ENCODE measurements at places on chromosomes 2 and 18.
A peak's percentile ranks its signal among the peaks of the same experiment; 100 is the strongest.

DNA sequence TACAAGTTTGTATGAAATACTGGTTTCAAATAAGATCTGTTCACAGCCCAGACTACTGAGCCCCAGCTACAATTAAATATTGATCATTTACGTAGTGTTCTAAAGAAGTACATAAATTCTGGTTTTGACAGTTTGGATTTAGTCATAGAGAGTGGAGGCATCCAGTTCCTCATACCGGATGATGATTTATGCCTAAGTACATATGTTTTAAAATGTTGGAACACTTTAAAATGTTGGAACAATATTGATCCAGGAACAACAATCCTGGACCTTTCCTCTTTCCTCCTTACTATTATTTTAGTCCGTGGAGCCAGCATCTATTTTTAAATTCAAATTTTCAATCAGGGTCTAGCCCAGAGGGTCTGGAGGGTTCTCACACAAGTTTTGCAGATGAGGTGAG is 22.8 kb upstream of the TTN start:
- no peak for DNase-seq

DNA sequence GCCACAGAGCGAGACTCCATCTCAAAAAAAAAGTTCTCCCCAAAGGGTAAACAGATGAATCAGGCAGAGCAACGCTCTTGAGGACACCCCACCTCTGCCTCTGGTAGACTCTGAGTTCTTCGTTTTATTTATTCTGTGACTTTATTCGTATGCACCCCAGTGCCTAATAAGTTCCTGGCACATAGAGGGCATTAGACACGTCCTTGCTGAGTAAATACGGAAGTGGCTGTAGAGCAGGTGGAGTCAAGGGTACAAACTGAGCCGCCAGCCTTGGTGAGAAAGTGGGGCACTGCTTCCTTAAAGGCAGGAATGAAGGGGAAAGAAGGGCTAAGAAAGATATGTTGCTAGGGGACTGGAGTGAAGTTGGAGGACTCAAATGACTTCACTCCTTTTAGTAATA is 12.9 kb downstream of the SULT1C2 start:
- no peak for DNase-seq

- no peak for DNase-seq
Observed at GRCh38 chr2:236831698-236832097, 254.0 kb upstream of the COPS8 start.

- DNase-seq = no peak
Observed at GRCh38 chr2:106358081-106358480, 110.1 kb downstream of the RGPD3 start.

GRCh38 chr2:74693213-74693612 is 39.2 kb downstream of the SEMA4F start:
- no peak for DNase-seq

- DNase-seq = no peak
Observed at GRCh38 chr2:67702284-67702683, 305.2 kb downstream of the ETAA1 start.

DNA sequence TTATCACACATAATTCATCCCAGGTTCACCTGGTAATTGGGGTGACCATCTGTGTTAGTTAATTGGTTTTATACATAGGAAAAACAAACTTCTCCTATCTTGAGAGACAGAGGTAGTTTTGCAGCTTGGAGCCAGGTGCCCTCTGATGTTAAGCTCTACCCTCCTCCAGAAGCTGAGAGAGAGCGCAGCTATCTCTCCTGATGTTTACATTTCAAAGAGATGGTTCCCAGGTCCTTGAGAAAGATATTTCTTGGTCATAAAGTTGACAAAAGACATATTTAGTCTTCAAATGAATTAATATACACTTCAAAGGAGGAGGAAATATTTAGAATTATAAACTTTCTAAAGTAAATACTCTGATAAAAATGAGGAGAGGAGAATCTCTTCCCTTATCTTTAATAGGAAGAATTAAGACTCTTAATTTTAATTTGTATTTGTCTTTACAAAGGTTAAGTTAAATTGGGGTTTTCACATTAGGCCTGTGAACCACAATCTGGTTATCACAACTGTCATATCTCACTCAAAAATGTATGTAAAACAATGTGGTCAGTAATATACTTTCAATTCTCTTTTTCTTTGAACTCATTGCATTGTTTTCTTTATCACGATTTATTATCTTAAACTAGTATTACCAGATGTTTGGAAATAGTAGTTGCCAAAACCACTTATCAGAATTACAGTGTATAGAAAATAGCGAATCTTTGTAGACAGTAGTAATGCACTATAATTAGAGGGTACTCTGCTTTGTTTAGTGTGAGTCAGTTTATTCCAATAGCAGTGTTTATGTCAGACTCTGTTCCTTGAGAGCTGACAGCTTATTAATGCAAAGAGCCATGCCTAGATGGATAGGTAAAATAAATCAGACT is 26.8 kb downstream of the SERPINB4 start:
- no peak for DNase-seq

GRCh38 chr18:6397931-6398566 is 16.7 kb downstream of the L3MBTL4 start:
- no peak for DNase-seq

- no peak for DNase-seq
Observed at GRCh38 chr18:61198486-61198885, 134.7 kb upstream of the CDH20 start.

GRCh38 chr2:102619414-102620319 is at the start of gene SLC9A2:
Gene SLC9A2, plus strand, starts transcription at chr2:102619553. Its CDS starts 296 bp downstream, at chr2:102619849.
- DNase-seq = no peak

DNA sequence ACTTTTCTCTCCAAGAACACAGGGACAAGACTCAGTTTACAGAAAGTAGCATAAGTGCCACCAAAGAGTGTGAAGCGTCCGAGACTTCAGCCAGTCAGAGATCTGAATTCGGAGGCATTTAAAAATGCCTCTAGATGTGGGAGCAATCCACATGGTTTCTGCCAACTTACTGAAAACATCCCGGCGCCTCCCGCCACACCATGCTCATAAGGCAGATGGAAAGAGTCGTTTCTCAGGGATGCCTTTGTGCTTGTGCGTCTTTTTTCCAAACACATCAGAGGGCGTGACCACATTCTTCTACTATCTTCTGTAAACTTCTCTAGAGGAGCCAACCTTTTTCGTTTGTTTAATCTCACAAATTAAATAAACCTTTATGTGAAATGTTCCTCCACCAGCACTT is 88.7 kb downstream of the NRP2 start:
- DNase-seq = no peak

DNA sequence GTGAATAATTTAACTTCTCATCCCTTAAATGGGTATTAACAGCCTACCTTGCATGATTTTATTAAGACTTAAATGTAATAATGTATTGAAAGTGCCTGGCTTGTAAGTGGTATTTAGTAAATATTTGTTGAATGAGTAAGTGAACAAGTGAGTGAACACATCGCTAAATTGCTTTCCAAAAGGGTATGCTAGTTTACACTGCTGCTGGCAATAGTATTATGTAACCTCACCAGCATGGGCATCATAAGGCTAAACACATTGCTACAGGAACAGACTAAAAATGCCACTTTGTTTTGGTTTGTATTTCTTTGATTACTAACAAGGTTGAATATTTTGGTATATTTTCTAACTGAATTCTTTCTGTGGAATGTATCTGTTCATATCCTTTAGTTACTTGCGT is 9.8 kb downstream of the WDR43 start:
- DNase-seq = no peak

GRCh38 chr2:126770466-126770865 is 114.5 kb downstream of the GYPC start:
- DNase-seq = no peak

- no peak for DNase-seq
Observed at GRCh38 chr2:44189104-44189503, 20.4 kb downstream of the PPM1B start.

GRCh38 chr2:112173646-112174319 is 35.6 kb downstream of the FBLN7 start:
- DNase-seq = no peak

DNA sequence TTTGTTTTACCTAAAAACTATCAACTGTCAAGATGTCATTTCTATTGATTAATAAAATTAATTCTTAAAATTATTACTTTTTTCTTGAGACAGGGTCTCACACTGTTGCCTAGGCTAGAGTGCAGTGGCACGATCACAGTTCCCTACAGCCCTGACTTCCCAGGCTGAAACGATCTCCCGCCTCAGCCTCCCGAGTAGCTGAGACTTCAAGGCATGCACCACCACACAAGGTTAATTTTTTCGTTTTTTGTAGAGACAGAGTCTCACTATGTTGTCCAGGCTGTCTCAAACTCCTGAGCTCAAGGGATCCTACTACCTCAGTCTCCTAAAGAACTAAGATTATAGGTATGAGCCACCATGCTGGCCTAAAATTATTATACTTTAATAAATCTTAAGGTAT is 18.7 kb downstream of the HNRNPLL start:
- no peak for DNase-seq

- DNase-seq = peak; percentile 41
Observed at GRCh38 chr2:217756375-217757107, 246.3 kb downstream of the TNS1 start.

- DNase-seq = no peak
Observed at GRCh38 chr2:209322905-209323512, 100.8 kb upstream of the MAP2 start.

- DNase-seq = no peak
Observed at GRCh38 chr2:225310745-225311144, 88.8 kb upstream of the NYAP2 start.

DNA sequence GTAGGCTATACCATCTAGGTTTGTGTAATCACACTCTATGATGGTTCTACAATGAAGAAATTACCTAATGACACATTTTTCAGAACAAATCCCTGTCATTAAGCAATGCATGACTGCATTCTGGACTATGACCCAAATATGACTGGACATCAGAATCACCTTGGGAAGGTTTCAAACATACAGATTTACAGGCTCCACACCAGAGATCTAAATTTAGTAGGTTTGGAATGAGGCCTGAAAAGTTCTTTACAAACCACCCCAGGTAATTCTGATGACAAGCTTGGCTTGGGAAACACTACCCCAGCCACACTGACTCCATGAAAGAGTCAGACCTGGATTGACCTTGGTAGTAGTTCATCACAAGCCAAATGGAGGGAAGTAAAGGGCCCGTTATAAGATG is 52.2 kb upstream of the NFE2L2 start:
- DNase-seq = no peak

- DNase-seq = no peak
Observed at GRCh38 chr2:71459084-71459431, 5.7 kb downstream of the DYSF start.

- no peak for DNase-seq
Observed at GRCh38 chr2:140580532-140581151, 1550.2 kb downstream of the LRP1B start.

- DNase-seq = no peak
Observed at GRCh38 chr2:51994123-51994763, 962.3 kb upstream of the NRXN1 start.

- no peak for DNase-seq
Observed at GRCh38 chr18:56992777-56993176, 154.1 kb upstream of the BOD1L2 start.

DNA sequence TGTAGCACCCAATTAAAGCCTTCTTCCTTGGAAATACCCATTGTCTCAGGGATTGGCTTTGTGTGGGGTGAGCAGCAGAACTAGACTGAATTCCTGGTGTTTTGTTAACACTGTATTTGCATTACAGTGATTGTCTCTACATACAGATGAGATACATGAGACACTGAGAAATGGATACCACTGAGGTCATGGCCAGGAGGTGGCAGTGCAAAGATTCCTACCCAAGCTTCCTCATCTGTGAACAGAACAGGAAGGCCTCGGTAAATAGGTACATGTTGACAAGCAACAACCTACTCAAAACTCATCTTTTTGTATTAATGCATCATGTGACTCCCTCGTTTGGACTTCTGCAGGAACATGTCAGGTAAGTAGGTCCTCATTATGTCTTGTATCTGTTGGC is 445.8 kb upstream of the RGPD4 start:
- no peak for DNase-seq

DNA sequence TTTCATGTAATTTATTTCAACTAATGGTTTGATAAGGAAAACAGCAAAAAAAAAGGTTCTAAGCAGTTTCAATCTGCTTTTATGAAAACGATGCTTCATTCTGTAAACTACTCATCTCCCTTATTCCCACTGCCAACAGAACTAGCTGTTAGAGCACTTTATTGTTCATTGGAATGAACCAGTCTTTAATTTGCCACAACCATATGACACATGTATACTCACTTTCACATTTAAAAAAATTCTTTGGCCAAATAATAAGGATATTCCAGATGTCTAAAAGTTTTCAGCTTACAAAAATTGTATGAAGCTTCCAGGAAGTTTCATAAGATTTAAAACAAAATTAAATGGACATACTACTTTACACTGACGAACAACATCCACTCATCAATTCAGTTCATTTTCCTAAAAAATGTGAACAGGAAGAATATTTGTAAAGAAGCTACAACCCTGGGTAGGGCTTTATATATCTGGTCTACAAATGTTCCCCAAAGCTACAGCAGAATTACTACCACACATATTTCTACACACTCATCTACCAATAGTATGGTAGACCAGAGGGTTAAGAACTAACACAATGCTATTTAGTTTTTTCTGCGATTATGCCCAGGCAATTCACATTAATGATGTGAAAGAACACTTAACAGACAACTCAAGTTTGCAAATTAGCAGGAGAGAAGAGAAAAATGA is 37.7 kb downstream of the ZNF521 start:
- no peak for DNase-seq

GRCh38 chr2:163465440-163465839 is 270.4 kb downstream of the FIGN start:
- no peak for DNase-seq

- DNase-seq = no peak
Observed at GRCh38 chr2:200212862-200213425, 93.5 kb upstream of the SPATS2L start.

GRCh38 chr18:46301081-46301480 is 196.9 kb downstream of the HAUS1 start:
- DNase-seq = no peak

DNA sequence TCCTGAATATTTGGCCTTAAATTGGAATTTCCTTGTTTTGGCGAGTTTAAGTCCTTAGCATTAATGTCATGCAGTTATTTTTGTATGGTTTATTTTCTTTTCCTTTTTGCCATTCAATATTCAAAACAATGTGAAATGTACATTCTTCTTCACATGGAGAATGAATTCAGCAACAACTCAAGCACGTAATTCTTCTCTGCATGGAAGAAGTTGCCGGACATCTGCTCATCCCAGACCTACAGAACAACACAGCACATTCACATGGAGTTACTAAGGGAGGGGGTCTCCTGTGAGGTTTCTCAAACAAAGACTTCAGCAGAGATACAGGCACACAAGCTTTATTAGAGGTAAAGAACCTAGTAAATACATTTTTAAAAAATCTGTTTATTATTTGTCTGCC is 236.8 kb downstream of the SATB2 start:
- no peak for DNase-seq

GRCh38 chr18:70334728-70335329 is 46.0 kb downstream of the SOCS6 start:
- DNase-seq = no peak

- DNase-seq = no peak
Observed at GRCh38 chr2:61707984-61708852, 145.6 kb downstream of the FAM161A start.
